NCI-H2029 (cell line): ENCODE measurements at places on chromosomes 6 and 20.

DNA sequence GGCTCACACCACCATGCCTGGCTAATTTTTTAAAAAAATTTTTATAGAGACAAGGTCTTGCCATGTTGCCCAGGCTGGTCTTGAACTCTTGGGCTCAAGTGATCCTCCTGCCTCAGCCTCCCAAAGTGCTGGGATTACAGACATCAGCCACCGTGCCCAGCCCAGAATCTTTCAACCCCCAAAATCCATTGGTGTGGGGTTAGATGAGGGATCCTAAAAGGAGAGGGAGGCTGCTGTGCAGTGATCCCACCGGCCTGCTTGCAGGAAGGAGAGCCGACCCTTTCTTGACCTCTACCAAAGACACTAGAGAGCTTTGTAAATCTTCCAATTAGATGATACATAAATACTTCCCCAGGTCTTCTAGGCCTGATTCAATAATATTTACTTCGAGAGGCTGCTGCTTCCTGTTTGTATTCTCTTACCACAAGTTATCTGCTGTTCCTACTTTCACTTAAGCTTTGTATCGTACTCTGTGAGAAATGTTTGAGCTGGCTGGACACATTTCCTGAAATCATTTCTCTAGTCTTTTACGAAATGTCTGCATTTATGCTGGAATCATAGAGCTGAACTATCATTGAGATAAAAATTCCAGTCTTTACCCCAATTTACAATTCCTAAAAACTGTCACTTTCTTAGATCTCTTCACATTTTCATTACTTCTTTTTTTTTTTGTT, 49.3 kb upstream of the IER3 start:
- no peak for DNase-seq

DNA sequence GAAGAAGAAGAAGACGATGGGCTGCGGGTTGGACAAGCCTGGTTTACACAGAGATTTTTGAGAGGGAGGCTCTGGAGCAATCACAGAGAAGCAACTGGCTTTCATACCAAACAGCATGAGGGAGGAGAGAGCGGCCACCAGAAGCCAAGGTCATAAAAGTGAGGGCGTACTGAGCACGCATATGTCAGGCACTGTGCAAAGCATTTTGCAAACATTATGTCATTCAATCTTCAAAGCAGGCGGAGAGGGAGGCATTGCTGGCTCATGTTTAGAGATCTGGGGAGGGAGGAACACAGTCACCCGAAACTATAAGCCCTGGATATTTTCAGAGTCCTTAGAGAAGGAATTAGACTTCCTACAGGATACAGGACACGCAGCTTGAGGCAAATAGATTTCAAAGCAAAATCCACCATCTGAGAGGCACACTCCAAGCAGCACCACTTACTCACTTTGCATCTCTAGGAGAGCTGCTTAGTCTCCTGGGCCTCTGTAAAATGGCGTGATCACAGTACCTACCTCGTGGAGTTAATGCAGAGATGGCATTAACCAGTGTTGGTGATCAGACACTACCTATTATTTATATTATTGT, 24.6 kb downstream of the RAMACL start:
- no peak for DNase-seq

GRCh38 chr6:4608361-4609115, 167.7 kb upstream of the CDYL start:
- no peak for DNase-seq

- DNase-seq, result peak; percentile 51
Measured at GRCh38 chr6:31737315-31737990, 1.1 kb upstream of the CLIC1 start.

DNA sequence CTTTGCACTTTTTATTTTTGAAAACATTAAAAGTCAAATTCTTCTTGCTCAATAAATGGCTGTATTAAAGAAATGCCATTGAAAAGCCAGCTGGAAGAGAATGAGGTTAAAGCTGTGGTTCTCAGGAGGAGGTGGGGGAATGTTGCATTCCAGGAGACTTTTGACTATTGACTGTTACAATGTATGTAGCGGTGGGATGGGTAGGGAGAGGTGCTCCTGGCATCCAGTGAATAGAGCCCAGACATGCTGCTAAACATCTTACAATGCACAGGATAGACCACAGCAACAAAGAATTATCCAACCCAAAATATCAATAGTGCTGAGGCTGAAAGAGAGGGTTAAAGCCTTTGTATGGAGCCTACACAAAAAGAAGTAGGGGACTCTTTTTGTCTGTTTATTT, 295.9 kb downstream of the NKAIN2 start:
- no peak for DNase-seq

DNA sequence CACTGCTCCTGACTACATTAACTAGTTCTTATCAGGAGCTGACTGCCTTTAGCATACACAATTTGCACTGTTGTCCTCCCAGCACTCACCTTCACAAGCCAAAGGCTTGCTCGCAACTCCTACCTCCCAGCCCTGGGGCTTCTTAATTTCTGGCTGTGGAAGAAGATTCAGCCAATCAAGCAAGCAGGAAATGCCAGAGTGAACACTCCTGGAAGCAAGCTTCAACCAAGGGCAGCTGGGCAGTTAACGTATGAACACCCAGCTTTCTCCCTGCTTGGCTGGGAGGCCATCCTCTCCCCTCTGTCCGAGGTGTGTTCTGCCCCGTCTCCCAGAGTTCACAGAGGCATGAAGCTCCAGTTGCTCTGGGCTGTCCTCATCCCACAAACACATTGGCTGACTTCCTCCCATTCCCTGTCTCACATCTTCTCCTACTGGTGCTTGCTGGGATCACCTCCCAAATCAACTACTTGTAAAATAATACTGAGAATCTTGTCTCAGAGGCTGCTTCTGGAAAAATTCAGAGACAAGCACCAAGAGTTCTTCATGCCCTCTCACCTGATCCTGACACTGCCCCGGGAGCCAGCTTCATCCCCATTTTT, 15.3 kb upstream of the SRSF6 start:
- no peak for DNase-seq

- no peak for DNase-seq
Measured at GRCh38 chr20:63082939-63083735, 76.4 kb upstream of the BHLHE23 start.
